Fibroblast of the conjunctiva (primary cell): ENCODE measurements at places on chromosomes 7 and 10.

DNA sequence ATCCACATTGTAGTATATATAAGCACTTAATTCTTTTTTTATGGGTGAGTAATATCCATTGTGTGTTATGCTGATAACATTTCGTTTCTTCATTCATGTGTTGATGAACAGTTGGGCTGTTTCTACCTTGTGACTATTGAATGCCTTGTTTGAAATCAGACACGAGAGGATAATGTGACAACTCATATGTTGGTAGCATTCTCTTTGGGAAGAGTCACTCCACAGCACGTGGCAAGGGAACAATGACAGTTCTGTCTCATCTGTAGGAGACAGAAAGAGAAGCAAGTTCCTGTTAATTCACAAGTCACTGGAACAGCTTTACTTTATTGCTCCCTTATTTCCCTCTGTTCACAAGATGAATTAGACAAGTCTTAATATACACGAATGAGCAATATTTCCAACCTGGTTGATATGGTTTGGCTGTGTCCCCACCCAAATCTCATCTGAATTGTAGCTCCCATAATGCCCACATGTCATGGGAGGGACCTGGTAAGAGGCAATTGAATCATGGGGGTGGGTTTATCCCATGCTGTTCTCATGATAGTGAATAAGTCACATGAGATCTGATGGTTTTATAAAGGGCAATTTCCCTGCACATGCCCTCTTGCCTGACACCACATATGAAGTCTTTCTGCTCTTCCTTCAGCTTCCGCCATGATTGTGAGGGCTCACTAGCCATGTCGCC, 125.3 kb downstream of the SEC23IP start:
- DNase-seq = no peak

GRCh38 chr10:47378183-47378510, 5.9 kb downstream of the ZNF488 start:
- no peak for DNase-seq

DNA sequence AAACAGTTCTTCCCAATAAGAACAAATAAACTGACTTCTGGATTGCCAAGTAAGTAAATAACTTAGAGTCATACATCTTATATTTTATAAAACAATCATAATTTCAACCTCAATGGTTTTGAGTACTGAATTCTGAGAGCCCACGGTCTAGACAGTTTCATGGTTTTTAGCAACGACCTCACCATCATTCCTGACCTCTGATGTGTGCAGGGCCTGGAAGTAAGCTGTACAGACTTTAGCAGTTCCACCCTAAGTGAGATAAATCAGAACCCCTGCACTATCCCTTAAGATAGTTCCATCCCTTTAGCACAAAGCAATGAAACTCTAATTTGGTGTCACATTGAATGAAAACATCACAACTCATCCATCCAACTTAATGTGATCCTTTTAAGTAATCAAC, 86.0 kb downstream of the NEBL start:
- DNase-seq = no peak

DNA sequence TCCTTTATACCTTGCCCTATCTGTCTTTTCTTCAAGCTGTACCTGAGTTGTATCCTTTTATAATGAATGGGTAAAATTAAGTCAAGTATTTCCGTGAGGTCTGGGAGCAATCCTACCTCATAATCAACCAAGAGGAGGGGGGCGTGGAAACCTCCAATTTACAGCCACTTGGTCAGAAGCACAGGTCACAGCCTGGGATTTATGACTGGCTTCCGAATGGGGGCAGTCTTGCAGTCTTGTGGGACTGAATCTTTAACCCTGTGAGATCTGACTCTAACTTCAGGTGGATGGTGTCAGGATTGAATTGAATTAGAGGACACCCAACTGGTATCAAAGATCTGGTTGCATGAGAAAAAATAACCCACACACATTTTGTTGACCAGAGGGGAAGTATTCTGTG, 23.5 kb upstream of the KCNMA1 start:
- no peak for DNase-seq

GRCh38 chr10:72597897-72598296, 28.0 kb downstream of the MICU1 start:
- DNase-seq = no peak
